Right ventricle myocardium inferior (tissue), 1 donor: ENCODE measurements at places on chromosomes 1 and 21.

DNA sequence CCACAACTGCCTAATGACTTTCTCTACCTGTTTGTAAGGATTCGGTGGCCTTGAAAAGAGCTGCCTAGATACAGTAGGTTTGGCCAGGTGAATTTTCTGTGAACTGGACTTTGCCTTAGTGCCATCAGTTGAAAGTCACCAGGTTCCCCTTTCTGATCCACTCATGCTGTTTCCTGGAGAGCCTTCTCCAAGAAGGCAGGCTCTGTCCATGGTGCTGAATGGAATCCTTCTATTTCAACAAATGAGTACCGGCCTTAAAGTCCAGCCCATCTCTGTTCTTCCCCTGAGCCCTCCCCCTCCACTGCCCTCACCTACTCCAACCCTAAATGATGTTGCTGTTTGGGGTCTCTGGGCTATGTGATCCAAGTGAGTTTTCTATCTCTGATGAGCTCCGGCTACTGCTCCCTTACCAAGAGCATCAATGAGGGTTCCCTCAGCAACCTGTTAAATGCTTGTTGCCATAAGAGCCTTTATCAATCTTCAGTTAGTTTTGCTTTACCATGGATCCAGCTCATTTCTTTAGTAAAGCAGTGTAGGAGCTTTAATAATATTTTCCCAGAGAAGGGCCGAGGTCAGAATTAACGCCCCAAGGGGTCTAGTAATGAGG lies 500.4 kb downstream of the PTPRU start:
- no peak for DNase-seq

DNA sequence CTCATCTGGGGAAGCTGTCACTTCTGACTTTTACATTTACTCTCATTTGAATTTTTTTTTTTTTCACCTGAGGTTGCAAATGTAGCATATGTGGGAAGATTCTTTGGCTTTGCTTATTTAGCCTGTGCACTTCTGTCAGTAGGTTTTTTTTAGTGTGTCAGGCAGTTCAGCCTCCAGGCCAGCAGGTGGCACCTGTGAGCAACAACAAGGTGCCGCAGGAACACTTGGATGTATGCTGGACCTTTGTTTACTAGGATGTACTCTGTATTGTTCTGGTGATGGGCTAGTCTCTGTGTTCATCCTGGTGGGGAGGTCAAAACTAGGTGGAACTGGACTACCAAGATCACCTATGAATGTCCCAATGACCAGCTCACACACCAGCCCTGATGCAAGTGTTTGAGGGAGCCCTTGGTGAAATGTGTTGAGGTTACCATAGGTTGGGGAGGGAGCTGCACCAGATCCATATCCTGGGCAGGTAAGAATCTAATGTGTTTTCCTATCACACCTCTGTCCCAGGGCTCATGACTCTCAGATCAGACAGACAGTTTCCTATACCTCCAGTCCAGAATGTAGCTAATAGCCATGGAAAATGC lies 618.2 kb downstream of the BRINP3 start:
- no peak for DNase-seq

- no peak for DNase-seq
Measured at GRCh38 chr1:233240371-233240770, 55.2 kb downstream of the PCNX2 start.

- peak; percentile 79 for DNase-seq
Measured at GRCh38 chr1:1020000-1020404, at the start of gene AGRN. Gene AGRN (plus strand): TSS chr1:1020120. CDS start chr1:1020173, 53 bp downstream.

DNA sequence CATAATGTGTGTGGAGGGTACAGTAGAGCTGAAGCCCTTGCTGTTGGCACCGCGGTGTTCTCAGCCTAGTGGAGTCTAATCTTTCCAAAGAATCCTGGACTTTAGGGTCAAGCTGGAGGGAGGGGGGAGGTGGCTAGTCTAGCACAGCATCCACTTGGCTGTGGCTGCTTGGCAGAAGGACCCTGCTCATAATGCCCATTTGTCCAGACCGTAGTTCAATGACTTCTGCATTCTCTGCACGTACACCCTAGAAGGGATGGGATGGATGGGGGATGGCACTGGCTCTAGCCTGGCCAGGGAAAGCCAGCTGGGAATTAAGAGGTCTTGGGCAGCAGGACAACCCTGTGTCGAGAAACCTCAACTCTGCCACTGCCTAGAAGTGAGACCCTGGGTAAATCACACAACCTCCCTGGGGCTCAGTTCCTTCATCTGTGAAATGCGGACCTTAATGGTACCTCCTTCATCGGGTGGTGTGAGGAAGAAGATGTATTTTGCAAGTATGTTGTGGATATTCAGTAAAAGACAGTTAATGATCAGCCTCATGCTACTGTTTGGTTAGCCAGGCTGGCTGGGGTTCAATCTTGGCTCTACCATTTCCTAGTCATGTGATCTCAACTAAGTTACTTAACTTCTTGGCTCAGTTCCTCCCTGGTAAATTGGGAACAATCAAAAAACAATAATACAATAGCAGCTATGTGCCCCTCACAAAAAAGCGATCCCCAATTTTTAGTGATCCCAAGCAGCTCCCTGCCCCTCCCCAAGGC lies 27.2 kb upstream of the CLIC4 start:
- DNase-seq: no peak

DNA sequence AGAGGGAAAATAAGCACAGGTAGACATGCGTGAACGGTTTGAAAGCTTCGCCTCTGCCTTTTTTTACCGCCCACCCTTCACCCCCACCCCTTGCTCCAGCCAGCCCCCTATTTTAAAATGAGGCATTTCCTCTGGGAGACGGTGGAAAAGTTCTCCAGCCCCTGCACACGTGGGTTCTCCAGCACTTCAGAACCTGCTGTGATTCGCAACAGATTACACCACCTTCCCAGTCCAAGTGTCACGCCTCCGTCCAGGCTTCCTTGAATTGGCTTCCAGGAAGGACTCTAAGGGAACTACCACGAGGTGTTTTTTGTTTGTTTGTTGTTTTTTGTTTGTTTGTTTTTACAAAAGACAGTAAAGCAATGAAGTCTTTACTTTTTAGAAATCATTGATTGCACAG lies 2.6 kb downstream of the LRRC7 start:
- DNase-seq: no peak

DNA sequence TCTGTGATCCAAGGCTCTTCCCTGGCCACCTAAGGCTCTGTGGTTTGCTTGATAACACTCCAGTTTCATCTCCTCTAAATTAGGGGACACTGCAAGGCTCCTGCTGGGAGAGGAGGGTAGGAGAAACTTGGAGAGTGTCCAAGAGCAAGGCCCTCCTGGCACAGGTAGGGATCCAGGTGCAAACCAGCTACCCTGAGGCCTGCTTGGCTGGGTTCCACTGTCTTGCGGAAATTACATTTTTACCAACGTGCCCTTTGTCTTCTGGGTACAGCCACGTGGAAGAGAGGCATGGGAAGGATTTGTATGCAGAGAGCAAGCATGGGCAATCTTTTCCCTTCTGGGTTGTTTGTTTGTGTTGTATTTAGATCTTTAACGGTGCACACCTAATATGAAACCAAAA lies 132.5 kb downstream of the PRDM2 start:
- DNase-seq: no peak

GRCh38 chr1:14371771-14372497 lies 226.6 kb upstream of the KAZN start:
- DNase-seq: no peak

- no peak for DNase-seq
Measured at GRCh38 chr1:30328401-30329262, 394.8 kb downstream of the MATN1 start.

DNA sequence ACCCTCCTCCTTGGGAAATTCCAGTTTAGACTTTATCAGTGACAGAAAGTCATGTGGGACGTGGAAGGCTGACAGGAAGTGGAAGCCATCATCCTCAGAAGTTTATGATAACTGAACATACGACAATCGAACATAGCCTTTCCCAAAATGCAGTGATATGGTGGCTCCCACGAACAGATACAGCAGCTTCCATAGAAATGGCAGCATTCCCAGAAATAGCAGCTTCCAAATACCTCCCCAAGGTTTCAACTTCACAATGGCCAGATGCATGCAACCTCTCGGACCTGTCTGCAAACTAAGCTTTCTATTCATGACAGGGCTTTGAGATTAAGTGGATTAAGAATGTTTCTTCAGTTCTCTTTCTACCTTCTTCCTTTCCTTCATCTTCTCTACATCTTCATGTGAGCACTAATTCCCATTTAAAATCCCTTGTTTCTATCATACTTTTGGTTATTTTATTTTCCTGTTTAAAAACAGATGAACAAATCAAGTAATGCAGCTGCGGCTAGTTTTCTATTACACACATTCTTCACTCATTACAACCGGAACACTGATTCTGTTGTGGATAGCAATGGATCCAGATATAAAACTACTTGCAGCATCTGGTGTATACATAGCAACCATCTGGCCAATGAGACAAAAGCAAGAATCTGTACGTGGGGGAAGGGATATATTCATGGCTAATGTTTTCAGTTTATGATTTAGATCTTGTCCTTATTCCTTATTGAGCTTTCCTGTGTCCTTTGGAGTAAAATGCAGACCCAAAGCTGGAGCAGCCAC lies 304.8 kb downstream of the BRINP3 start:
- DNase-seq: no peak

- DNase-seq: peak; percentile 80
Measured at GRCh38 chr1:6262555-6263420, 1.9 kb upstream of the GPR153 start.

DNA sequence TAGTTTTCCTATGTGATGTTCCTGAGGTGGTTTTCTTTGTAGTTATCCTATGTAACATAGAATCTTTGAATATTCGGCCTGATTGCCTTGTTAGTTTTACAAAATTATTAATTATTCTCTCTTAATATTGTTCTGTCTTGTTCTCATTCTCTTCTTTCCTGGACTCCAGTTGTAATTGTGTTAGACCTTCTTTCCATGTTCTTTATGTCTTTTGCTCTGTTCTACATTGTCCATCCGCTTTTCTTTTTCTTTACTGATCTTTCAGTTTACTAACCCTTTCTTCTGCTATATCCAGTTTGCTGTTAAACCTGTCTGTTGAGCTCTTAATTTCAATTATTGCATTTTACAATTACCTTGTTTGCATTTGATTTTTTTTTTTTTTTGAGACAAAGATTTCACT lies 89.3 kb downstream of the PEX14 start:
- no peak for DNase-seq

- DNase-seq: no peak
Measured at GRCh38 chr1:74818241-74818640, 85.3 kb downstream of the TYW3 start.

GRCh38 chr1:160056648-160057169 lies 13.3 kb downstream of the KCNJ10 start:
- no peak for DNase-seq

- DNase-seq: no peak
Measured at GRCh38 chr1:216433175-216433574, 9.9 kb upstream of the USH2A start.

DNA sequence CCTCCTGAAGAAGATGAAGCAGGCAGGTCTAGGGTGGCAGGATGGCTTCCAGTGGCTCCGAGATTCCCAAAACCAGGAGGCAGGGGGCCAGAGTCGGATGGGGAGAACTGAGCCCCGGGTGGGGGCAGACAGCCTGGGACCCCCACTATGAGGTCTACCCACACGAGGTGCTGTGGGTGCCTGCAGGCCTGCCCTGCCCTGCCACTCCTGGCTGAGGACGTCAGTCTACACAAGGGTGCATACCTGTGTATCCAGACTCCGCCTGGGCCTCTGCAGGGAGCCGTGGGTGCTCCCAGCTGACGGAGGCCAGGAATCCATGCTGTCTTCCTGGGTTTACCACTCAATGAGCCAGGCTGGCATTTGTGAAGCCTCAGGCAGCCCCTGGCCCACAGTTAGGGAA lies 80.3 kb downstream of the PRDM16 start:
- DNase-seq: no peak

GRCh38 chr1:151581921-151582320 lies 29.9 kb upstream of the SNX27 start:
- no peak for DNase-seq

- no peak for DNase-seq
Measured at GRCh38 chr1:3087049-3087448, 18.0 kb downstream of the PRDM16 start.

DNA sequence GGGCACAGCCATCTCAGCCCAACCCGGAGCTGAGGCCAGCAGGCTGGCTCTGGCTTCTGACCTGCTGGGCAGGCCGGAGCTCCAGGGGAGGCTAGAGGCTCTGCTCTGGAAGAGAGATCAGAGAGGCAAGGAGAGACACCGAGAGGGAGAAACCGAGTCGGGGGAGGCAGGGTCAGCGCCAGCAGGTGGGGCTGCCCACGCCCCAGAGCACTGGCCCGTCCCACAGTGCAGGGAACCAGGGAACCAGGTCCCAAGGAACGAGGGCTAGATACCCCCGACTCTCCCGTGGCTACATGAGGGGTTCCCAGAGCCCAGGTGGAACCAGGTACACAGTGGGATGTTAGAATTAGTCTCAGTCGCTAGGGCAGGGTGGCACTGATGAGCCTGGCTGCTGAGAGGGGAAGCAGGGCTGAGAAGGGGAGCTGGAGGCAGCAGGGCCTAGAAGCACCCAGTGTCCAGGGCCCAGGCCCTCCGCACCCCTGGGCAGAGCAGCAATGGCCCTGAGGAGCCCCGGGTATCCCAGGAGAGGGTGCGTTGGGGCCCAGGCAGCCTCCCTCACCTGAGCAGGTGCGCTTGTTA lies 2.1 kb downstream of the MASP2 start:
- no peak for DNase-seq

GRCh38 chr1:207045453-207045852 lies 5.6 kb downstream of the YOD1 start:
- DNase-seq: no peak

DNA sequence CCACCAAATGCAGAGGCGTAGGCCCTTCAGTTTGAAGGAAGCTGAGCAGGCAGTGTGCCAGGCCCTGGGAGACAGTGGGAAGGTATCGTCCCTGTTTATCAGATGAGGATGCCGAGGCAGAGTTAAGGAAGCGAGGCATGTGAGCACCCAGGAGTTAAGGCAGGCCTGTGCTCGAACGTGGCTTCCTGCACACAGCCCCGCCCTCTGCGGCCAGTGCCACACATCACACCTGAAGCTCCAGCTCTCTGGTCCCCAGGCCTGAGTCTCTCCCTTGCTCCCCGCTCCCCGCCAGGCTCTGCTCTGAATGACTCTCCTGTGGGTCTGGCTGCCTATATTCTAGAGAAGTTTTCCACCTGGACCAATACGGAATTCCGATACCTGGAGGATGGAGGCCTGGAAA lies 32.1 kb downstream of the EPHX1 start:
- DNase-seq: no peak
